Nucleus accumbens (tissue), 56 donors: ENCODE measurements at places on chromosomes 13 and 19.

DNA sequence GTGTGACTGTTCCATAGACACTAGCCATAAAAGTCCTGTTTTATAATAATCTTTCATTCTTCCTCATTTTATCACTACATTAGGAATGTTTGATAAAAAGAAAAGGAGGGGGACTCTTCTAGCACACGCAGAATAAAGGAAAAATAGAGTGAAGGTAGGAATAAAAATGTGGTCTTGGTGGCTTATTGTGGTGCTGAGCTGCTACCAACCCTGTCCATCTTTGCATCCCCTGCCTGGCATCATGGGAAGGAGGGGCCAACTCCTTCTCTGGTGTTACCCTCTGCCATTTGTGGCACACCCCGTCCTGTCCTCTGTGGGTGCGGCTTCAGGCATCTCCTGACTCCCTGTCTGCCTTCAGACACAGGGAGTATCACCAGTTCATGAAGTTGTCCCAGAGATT, 104.9 kb upstream of the ZNF536 start:
- no peak for DNase-seq

GRCh38 chr13:74452176-74452575, 318.0 kb upstream of the KLF12 start:
- DNase-seq, result no peak

GRCh38 chr19:41541990-41542584, 33.9 kb upstream of the CEACAM21 start:
- DNase-seq, result no peak

- DNase-seq, result peak; percentile 38
Measured at GRCh38 chr19:58519087-58519354, 589 bp downstream of the ZBTB45 start.

GRCh38 chr19:48826606-48827020, 9.7 kb downstream of the HSD17B14 start:
- DNase-seq, result no peak

DNA sequence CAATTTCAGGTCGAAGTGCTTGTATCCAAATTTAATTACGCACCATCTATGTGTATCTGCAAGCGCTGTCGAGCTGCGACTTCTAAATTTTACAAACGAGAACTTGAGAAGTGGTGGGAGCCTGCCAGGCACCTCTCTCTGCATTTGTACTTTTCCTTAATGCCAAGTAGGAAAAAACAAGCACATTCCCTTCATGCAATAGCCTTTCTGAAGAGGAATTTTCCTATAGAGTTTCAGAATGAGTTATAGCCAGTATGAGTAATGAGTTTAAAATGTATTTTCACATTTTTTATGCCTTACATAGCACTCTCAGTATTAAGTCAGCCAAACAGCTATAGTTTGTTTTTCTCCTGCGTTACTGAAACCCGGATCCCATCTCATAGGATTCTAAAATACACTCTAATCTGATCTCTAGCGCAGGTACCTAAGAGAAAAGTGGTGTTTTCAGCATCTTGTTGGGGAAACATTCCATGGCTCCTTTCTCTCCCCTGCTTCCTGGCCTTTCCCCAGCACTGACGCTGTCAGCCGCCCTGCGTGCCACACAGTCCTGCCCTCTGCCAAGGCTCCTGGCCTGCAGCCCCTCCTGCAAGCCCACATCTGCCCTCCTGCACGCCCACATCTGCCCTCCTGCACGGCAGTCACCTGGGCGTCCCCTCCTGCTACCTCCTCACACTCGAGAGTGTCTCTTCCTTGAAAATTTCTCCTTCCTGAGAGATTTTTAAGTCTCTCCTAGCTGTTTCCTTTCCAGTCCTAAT, 526.9 kb downstream of the MYO16 start:
- no peak for DNase-seq

GRCh38 chr19:19059837-19060611, 3.8 kb upstream of the SLC25A42 start:
- DNase-seq, result no peak

- DNase-seq, result no peak
Measured at GRCh38 chr13:49213997-49214916, 5.9 kb upstream of the MLNR start.

DNA sequence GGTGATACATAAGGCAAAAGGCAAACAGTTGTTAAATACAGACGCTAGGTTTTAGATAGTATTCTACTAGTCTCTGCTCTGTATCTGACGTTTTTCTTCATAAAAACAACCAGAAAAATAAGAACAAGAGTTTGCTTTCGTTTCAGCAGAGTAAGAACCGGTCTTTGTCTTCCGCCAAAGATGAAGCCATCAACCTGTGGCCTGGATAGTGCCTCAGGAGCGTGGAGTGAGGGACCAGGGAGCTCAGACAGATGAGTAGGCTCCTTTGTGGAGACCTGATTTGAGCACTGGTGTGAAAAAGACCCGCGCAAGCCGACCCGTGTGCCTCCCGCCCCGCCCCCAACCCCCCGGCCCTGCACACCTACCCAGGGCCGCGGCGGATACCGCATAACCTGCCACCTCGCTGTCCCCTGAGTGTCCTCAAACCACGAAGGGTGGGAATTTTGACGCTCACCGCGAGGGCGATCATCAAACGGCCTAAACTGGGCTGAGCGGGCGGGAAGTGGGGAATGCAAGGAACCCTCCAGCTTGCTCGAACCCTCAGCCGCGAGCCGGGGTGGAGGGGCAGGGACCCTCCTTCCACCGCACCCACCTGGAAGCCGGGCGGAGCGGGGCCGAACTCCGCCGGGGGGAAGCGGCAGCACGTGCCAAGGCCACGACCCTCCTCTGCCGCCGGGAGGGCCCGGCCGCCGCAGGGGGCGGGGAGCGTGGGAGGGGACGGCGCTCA, 866 bp upstream of the LMO7 start:
- no peak for DNase-seq

DNA sequence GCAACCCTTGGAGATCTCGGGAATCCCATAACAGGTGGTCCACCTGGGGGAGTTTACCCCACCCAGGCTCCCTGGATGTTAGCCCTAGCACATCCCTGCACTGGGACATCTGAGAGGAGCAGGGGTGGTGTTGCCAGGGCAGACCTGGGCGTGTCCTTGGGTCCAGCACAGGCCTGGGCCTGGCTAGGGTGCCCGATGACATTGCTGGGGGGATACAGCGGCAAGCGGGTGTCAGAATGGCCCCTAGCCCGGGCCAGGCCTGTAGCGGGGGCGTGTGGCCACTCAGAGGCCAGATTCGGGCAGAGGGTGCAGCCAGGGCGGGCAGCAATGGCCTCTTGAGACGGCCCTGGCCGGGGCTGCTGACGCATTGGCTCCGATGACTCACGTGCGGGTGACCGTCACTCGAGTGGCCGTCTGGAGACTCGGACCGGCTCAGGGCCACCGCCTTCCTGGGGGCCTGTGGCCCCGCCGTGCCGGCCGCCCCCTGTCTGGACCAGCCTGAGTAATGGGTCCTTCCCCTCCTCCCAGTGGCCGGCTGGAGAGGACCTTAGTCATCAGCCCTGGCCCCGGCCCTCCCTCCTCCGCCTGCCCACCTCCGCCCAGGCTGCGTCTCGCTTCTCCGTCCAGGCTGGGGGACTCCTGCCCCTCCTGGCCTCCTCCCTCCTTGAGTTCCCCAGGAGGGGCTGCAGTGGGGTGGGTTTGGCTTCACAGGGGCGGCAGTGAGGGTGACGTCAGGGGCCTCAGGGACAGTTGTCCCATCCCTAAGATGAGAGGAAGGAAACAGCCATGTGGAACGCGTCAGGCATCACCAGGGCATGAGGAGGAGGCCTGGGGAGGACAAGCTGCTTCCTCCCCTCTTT, 23.2 kb upstream of the CRTC1 start:
- no peak for DNase-seq

DNA sequence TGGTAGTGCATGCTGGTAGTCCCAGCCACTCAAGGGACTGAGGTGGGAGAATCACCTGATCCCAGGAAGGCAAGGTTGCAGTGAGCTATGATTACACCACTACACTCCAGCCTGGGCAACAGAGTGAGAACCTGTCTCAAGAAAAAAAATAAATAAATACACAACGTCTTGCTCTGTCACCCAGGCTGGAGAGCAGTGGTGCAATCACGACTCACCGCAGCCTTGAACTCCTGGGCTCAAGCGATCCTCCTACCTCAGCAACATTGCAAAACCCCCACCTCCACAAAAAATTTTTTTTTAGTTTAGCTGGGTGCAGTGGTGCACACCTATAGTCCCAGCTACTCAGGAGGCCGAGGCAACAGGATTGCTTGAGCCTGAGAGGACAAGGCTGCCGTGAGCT, 8.8 kb downstream of the TPM4 start:
- DNase-seq, result no peak

DNA sequence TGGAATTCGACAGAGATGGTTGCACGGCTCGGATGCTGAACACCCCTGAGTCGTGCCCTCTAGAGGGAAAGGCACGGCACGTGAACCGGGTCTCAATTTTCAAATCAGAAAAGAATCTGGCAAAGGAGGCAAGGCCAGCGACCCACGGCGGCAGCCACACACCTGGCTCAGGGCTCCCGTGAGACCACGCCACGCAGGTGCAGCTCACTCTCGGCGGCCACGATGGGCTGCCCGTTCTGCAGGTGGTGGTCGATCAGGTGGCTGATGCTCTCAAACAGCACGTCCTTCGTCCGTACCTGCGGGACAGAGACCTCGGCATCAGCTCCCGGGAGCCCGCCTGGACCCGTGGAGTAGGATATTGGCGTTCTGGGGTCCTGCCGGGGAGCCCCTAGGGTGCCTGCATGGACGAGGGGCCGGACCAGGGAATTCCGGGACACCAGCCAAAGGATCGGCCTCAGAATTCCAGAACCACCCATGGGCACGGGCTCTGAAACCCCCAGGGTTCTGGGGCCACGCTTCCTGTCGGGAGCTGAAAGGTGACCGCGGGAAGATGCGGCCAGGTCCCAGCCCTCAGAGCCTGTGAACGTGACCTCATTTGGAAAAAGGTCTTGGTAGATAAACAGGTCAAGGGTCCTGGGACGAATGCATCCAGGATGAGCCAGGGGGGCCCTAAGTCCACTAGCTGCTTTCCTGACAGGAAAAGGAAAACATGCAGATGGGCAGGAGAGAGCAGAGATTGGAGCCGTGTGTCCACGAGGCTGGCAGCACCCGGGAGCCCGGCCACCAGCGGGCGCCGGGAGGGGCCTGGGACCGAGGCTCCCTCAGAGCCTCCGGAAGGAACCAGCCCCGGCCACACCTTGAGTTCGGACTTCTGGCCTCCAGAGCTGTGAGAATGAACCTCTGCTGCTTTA, 10.1 kb upstream of the C2CD4C start:
- DNase-seq, result no peak

GRCh38 chr19:49953416-49953815, 7.6 kb downstream of the SIGLEC11 start:
- DNase-seq, result no peak

GRCh38 chr13:72677431-72677830, 50.0 kb downstream of the MZT1 start:
- DNase-seq, result no peak

GRCh38 chr13:97308735-97309429, 86.7 kb downstream of the MBNL2 start:
- DNase-seq, result no peak

DNA sequence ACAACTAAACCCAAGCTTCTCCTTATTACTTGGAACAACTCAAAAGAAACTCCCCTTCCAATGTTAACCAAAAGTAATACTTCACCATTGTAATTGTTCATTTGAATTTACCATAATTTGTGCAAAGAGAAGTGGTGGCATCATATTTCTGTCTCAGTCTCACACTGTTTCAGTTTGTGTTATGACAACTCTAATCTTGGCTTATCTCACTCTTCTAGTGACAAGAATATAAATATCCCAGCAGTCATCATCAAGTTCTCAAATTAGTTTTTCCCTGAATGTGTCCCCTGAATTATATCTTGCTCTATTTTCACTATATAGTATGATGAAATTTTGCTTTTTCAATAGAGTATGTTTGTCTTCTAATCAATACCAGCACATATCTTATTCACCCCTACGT, 681.4 kb upstream of the PRR20A start:
- no peak for DNase-seq

GRCh38 chr19:41892173-41892902, 9.4 kb downstream of the ARHGEF1 start:
- DNase-seq, result no peak

GRCh38 chr13:48531416-48532255, 1.2 kb downstream of the RCBTB2 start:
- peak; percentile 53 for DNase-seq

GRCh38 chr13:76865996-76866503, 20.2 kb downstream of the KCTD12 start:
- no peak for DNase-seq

DNA sequence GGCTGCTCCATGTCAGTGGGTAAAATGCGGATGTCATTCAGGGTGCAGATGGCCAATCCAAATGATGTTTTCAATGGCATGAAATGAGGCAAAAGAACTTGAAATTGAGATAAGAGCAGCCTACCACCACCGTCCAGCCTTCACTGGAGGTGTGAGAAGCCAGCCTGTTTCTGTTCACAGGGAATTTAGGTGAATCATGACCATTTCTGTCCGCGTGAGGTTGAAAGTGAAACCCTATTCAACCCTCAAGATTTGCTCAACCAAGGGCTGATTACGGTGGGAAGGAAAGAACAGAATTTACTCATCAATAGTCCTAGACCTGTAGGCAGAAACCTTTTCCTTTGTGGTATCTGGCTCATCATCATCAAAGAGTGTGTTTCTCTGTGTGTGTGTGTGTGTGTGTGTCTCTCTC, 370.7 kb downstream of the COG6 start:
- no peak for DNase-seq

GRCh38 chr13:98103531-98103930, 39.4 kb upstream of the FARP1 start:
- DNase-seq, result no peak

GRCh38 chr19:27865927-27866777, 1346.8 kb downstream of the UQCRFS1 start:
- no peak for DNase-seq

GRCh38 chr13:30800107-30800506, 64.8 kb downstream of the ALOX5AP start:
- DNase-seq, result no peak

- DNase-seq, result no peak
Measured at GRCh38 chr19:33376941-33377557, 3.5 kb downstream of the CEBPG start.

DNA sequence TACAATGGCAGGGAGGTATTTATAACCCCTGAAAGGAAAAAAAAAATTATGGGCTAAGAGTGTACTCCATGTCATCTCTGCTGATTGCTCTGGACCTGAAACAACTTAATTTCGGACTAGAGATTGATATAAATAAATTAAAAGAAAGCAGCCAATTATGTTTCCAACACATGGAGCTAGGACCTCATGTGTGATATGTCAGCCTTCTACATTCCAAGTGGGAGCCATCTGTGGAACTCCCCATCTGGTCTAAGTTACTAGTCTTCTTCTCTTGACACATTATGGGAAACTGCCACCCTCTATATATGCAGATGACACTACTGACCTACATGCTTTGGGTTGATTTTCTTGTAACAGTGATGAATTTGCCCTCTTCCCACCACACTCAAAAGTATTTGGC, 86.1 kb downstream of the FLT1 start:
- DNase-seq, result no peak
